Sigmoid colon (tissue), 7 donors: ENCODE measurements at places on chromosomes 5 and 9. TPM values are rescaled to one million over a fixed set of nuclear protein-coding genes. Genes with fewer than 3 reads are reported as not detected.

DNA sequence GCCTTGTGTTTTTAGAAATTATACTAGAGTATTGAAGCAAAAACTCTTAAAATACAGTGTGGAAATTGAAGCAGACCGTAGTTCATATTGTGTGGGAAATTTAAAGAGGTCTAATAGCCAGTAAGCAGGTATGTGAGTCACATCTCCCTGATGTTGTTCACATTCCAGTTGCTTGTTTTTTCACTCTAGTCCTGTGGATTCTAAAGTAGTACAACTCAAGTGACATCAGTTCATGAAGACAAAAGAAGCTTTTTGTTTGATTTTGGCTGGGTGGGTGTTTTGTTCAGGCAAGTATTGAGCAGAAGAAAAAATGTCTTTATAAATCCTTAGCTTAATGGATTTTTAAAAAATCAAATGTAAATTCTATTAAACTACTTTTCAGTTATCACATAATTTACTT, 216.2 kb downstream of the MAN2A1 start:
- H3K27me3 ChIP-seq: no peaks in the 10 kb centered on the region
- peaks cover 8% of the 10 kb centered on the region for H3K4me1 ChIP-seq
- no peaks in the 10 kb centered on the region for H3K36me3 ChIP-seq
- no peak for DNase-seq
- no peak overlapping the region for H3K27ac ChIP-seq

The NTRK2 gene
- total RNA-seq: 3.0 TPM

DNA sequence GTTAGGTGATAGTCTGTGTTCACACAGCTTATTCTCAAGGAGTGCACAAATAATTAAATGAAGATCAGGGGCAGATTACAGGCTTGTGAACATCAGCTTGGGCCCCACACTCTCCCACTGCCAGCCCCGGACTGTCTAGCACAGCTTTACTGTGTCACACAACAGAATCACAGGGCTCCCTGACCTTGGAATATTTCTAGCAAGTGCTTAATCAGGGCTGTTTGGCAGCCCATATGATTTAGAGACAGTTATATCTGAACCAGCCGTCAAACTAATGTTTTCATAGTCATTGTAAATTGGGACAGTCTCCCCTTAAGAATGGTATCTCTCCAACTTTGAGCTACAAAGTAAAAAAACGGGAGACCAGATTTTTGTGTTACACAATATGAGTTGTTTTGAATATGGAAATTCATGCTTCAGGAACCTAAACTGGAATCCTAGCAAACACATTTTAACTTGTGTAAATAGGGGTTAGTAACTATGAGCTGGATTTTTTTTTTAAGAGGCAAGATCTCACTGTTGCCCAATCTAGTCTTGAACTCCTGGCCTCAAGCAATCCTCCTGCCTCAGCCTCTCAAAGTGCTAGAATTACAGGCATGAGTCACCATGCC, 517.6 kb downstream of the BNC2 start:
- no peaks in the 10 kb centered on the region for H3K27me3 ChIP-seq
- no peak overlapping the region for H3K4me3 ChIP-seq
- no peak for DNase-seq
- no peak overlapping the region for H3K27ac ChIP-seq
- no peaks in the 10 kb centered on the region for H3K36me3 ChIP-seq

GRCh38 chr5:130715541-130715940, 449.5 kb downstream of the HINT1 start:
- H3K27me3 ChIP-seq: no peaks in the 10 kb centered on the region
- no peaks in the 10 kb centered on the region for H3K36me3 ChIP-seq
- H3K4me1 ChIP-seq: no peaks in the 10 kb centered on the region
- H3K27ac ChIP-seq: no peak overlapping the region

- no peak for DNase-seq
- no peaks in the 10 kb centered on the region for H3K27me3 ChIP-seq
- H3K27ac ChIP-seq: no peak overlapping the region
- peaks cover 15% of the 10 kb centered on the region for H3K4me1 ChIP-seq
- no peak overlapping the region for H3K4me3 ChIP-seq
- no peaks in the 10 kb centered on the region for H3K36me3 ChIP-seq
These were observed 1.2 kb upstream of the CDC14B start for GRCh38 chr9:96620832-96621269.

The ANXA2R gene
- total RNA-seq: 1.8 TPM

DNA sequence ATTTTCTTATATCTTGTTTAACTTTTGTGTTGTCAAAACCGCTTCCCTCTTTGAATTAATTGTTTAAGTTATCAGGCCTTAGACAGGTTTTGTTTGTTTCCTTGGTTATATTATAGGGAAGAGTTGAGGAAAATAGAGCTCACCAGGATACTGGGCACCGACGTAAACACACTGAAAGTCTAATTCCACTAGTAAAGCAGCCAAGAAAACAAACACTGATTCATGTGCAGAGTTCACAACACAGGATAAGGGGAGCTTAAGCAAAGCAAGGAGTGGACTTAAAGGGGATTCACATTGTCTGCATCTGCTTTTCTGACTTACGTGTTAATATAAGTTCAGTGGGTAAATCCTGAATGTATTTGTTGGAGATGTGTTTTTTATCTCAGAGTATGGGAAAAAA, 139.0 kb upstream of the CDH6 start:
- H3K4me1 ChIP-seq: no peaks in the 10 kb centered on the region
- no peak for DNase-seq
- H3K4me3 ChIP-seq: no peak overlapping the region
- no peaks in the 10 kb centered on the region for H3K27me3 ChIP-seq
- no peak overlapping the region for H3K27ac ChIP-seq
- H3K36me3 ChIP-seq: no peaks in the 10 kb centered on the region

GRCh38 chr5:103466495-103466894, 96.1 kb downstream of the NUDT12 start:
- no peak overlapping the region for H3K27ac ChIP-seq
- H3K4me3 ChIP-seq: no peak overlapping the region
- no peak for DNase-seq
- H3K4me1 ChIP-seq: no peaks in the 10 kb centered on the region
- H3K27me3 ChIP-seq: no peaks in the 10 kb centered on the region

- no peak overlapping the region for H3K27ac ChIP-seq
- no peaks in the 10 kb centered on the region for H3K36me3 ChIP-seq
- no peaks in the 10 kb centered on the region for H3K27me3 ChIP-seq
- H3K4me1 ChIP-seq: no peaks in the 10 kb centered on the region
- DNase-seq: no peak
These were observed 56.9 kb downstream of the KCNT1 start for GRCh38 chr9:135758870-135759269.

The KCNT1 gene
- 0.36 TPM for total RNA-seq

The MYORG gene
- total RNA-seq: 18.5 TPM

The STRBP gene
- total RNA-seq: 14.4 TPM

DNA sequence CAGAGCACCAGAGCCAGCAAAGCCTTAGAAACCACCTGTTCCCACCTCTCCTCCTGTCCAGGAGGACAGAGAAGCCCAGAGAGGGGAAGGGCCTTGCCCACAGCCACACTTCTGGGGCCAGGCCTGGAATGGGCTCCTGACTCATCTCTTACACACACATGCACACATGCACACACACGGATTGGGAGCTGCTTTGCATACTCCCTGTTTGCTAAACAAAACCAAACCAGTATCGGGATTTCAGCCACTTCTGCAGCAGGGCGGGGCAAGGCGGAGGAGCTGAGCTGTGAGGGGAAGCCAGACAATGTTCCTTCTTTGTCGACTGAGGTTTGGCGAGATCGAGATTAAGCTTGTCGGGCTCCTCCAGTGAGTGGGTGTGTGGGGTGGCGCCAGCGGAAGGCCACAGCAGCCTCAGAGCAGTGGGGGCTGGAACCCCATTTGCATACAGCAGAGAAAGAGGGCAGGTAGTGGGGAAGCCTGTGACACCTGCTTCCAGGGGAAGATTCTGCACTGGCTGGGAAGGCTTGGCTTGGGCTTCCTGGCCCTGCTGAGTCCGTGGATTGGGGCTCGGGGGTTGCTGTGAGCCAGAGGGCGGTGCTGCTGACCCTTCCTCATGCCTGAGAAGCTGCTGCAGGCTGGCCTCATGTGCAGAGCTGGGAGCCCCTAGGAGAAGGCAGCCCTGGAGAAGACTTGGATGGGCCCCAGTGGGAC, 16.1 kb downstream of the GFI1B start:
- no peak for DNase-seq
- peaks cover 6% of the 10 kb centered on the region for H3K27me3 ChIP-seq
- no peaks in the 10 kb centered on the region for H3K36me3 ChIP-seq
- H3K27ac ChIP-seq: no peak overlapping the region

DNA sequence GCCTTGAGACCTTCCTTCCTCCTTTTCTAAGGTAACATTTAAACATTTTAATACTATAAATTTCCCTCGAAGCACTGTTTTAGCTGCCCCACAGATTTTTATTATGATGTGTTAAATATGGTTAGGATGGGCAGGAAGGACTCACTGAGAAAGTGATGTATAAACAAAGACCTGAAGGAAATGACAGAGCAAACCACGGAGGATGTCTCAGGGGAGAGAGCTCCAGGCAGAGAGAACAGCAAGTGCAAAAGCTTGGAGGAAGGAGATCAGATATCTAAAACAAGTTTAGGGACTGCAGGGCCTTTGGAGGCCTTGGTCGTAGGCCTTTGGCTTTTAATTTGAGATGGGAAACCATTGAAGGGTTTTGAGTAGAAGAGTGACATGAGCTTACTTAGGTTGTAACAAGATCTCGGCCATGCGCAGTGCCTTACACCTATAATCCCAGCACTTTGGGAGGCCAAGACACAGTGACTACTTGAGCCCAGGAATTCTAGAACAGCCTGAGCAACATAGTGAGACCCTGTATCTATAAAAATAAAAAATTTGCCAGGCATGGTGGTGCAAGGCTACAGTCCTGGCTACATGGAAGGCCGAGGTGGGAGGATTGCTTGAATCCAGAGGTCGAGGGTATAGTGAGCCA, 35.5 kb upstream of the LRRTM2 start:
- H3K27me3 ChIP-seq: no peaks in the 10 kb centered on the region
- H3K4me1 ChIP-seq: no peaks in the 10 kb centered on the region
- no peak overlapping the region for H3K4me3 ChIP-seq

The SPATA31E1 gene
- total RNA-seq: not detected

- peaks cover 18% of the 10 kb centered on the region for H3K4me1 ChIP-seq
- H3K27me3 ChIP-seq: no peaks in the 10 kb centered on the region
- H3K36me3 ChIP-seq: peaks cover 8% of the 10 kb centered on the region
- peak overlapping the region; percentile 59 for H3K27ac ChIP-seq
- H3K4me3 ChIP-seq: no peak overlapping the region
These were observed 90.0 kb downstream of the PRRT1B start for GRCh38 chr9:131635285-131635684.

GRCh38 chr9:119255116-119255515, 114.1 kb downstream of the BRINP1 start:
- H3K4me3 ChIP-seq: no peak overlapping the region
- DNase-seq: no peak
- no peaks in the 10 kb centered on the region for H3K27me3 ChIP-seq
- H3K36me3 ChIP-seq: no peaks in the 10 kb centered on the region
- H3K27ac ChIP-seq: no peak overlapping the region
- H3K4me1 ChIP-seq: no peaks in the 10 kb centered on the region
